PC-9 (cell line): ENCODE measurements at places on chromosomes 2 and 18. TPM values are rescaled to one million over a fixed set of nuclear protein-coding genes. Genes with fewer than 3 reads are reported as not detected.

Gene GTF3C2
- total RNA-seq, result 57.5 and 69.8 TPM in 2 replicates

Gene MARCHF4
- total RNA-seq, result 7.7 and 14.5 TPM in 2 replicates

Gene SERPINB10
- total RNA-seq, result not detected in 2 replicates

Gene GPBAR1
- total RNA-seq, result 0.20 and 0.22 TPM in 2 replicates

Gene SETBP1
- 8.3 and 9.0 TPM in 2 replicates for total RNA-seq

Gene DSG2
- 66.0 and 90.1 TPM in 2 replicates for total RNA-seq

Gene MTCL1
- 29.6 and 30.0 TPM in 2 replicates for total RNA-seq

Gene CNTNAP5
- not detected in 2 replicates for total RNA-seq

Gene RGPD3
- total RNA-seq, result 0.09 TPM in 1 of 2 replicates, not detected in the other

Gene GREB1L
- 3.6 and 6.0 TPM in 2 replicates for total RNA-seq

Gene CCT7
- total RNA-seq, result 295 and 319 TPM in 2 replicates

Gene ZBTB14
- total RNA-seq, result 14.2 and 15.7 TPM in 2 replicates

Gene IL1A
- 0.55 TPM in 2 replicates for total RNA-seq

Gene SERPINB11
- total RNA-seq, result not detected in 2 replicates

Gene TMEM178A
- total RNA-seq, result 2.8 and 2.9 TPM in 2 replicates

Gene GLI2
- total RNA-seq, result 11.6 and 14.6 TPM in 2 replicates

Gene BOD1L2
- not detected in 2 replicates for total RNA-seq

Gene STARD6
- total RNA-seq, result not detected in 2 replicates

Gene ASNSD1
- total RNA-seq, result 14.8 TPM in 2 replicates

Gene C2orf76
- 11.5 and 12.7 TPM in 2 replicates for total RNA-seq

Gene ESCO1
- total RNA-seq, result 10.8 and 11.3 TPM in 2 replicates

Gene TTN
- not detected in 2 replicates for total RNA-seq

Gene IL36A
- total RNA-seq, result not detected in 2 replicates

Gene C2orf78
- total RNA-seq, result not detected in 2 replicates

Gene CNGA3
- not detected in 2 replicates for total RNA-seq

Gene PARD6G
- 0.15 and 0.23 TPM in 2 replicates for total RNA-seq

Gene HAUS1
- total RNA-seq, result 25.3 and 33.3 TPM in 2 replicates

Gene MAL
- total RNA-seq, result 146 and 171 TPM in 2 replicates

Gene TYMS
- total RNA-seq, result 138 and 149 TPM in 2 replicates
